ENCODE measurements at places on chromosomes 3 and 15.

- peak; percentile 34 for DNase-seq
Observed at GRCh38 chr3:81910244-81910852, 148.9 kb upstream of the GBE1 start.

GRCh38 chr15:39820050-39820602, 37.5 kb upstream of the FSIP1 start:
- no peak for DNase-seq

DNA sequence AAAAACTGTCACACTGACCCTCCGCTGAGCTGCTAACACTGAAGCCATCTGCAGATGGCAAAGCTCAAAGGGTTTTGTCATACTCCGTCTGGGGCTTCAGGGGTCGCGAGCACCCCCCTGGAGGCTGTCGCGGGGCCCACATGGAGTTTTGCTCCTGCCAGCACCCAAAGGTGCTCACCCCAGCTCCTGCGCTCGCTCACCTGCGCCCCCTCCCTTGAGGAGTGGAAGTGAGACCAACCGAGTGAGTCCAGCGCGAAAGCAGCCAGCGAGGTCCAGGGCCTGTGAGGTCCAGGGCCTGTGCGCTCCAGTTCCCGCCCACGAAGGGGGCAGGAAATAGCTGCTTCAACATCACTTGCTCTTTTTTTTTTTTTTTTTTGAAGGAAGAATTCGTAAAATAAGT, 208.5 kb downstream of the ROBO2 start:
- no peak for DNase-seq

DNA sequence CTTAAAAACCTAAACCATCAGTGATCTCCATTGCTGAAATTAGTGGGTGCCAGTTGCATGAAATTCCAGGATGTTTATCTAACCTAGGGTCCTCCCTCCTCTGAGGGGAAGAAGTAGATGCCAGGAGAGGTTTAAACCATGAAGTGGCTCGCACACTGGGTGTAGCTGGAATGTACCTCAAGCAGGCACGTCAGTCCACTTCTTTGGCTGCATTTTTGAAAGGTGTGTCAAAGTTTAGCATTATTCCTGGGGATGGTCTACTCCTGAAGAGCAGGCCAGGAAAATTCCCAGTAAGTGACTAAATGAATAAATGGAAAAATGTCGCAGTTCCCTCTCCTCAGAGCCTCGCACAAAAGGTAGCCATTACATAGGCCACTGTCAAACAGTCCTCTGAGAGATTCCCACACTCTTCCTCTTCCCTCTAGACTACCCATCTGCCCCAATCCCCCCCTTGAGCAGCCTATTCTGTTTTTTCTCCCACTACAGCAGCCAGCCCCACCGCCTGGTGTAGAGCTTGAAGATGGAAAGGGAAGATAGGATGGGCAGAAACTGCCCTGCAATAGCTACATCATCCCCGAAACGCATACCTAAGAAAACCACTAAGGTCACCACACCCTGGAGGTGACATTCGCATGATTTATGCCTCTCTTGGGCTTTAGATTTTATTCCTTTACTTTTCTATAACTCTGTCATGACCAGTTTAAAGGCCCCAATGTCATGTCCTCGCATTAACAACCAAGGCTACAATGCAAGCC, 655 bp upstream of the TMOD3 start:
- peak; percentile 83 for DNase-seq

- DNase-seq: no peak
Observed at GRCh38 chr15:35728219-35728940, 182.4 kb upstream of the DPH6 start.

- no peak for DNase-seq
Observed at GRCh38 chr3:149553781-149554451, 79.4 kb downstream of the TM4SF4 start.

DNA sequence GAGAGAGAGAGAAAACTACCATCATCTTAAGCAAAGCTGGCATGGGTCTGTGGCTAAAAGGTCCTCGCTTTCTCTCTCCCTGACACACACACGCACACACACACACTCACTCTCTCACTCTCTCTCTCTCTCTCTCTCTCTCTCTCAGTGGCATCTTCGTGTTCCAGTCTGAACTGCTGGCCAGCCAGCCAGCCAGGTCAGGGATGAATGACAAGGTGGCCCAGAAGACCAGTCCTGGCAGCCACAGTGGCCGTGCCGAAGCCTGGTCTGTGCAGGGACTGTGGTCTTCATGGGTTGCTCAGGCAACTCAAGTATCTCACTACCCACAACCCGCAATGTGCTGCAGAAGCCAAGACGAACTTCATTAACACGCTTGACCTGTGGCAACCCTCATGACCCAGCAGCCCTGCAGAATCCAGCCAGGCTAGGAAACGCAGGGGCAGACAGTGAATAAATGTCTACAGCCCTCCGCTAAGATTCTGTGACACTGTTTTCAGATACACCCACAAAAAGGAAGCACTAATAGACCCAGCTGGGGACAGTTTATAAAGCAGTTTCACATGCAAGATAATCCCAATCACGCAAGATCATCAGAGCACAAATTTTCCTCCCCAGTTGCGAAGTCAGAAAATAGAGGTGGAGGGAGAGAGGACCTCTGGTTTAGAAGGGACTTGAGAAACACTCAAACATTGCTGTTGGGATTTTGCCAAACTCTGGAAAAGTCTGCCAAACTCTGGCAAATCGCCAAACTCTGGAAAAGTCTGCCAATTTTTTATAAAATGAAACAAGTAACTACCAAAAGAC, 66.4 kb downstream of the XXYLT1 start:
- DNase-seq: peak; percentile 54

DNA sequence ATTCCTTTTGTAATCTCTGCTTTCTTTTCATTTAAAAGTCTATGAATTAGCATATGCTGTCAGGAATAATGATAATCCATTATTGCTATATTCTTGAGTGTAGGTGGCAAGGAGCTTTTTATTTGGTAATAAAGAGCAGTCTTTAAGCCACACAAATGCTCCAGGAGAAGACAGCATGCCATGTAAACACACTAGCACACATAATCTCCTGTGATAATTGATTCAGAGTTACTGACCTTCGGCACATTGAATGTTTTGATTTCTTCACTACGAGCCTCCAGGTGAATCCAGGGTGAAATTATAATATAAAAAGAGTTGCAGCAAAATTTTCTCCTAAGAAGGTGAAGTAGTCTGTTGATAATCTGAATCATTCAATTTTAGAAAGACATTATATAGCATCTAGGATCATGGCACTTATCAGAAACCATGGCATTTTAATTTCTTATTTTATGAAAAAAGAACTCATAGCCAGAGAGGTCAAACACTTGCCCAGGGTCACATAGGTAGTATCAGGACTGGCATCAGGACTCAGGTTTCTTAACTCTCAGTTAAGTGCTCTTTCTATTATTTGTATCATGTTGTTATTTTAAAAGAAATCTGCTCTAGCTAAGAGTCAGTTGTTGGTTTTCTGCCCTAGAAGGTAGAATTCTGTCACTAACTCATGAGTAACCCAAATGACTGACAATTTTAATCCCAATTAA, 21.3 kb upstream of the DHX36 start:
- no peak for DNase-seq

GRCh38 chr15:79003301-79003700, 58.5 kb upstream of the CTSH start:
- no peak for DNase-seq

- no peak for DNase-seq
Observed at GRCh38 chr3:44950275-44950734, 25.7 kb downstream of the ZDHHC3 start.

DNA sequence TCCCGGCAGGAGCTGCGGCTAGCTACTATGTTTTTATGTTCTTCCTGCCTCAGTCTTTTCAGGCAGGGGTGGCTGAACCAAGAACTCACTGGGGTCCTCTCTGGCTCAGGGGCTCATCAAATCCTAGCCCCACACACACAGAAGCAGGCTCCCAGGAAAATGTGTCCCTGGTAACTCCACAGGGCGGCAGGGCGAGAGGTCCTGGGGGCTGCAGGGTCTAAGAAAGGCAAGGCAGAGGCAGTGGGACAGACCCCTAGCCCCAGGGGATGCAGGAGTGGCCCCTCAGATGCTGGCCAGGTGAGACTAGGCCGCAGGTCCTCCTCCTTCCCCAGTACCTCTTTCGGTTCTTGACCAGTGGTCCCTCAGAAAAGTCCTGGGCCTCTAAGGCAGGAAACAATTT, 48.9 kb downstream of the PTH1R start:
- DNase-seq: no peak

DNA sequence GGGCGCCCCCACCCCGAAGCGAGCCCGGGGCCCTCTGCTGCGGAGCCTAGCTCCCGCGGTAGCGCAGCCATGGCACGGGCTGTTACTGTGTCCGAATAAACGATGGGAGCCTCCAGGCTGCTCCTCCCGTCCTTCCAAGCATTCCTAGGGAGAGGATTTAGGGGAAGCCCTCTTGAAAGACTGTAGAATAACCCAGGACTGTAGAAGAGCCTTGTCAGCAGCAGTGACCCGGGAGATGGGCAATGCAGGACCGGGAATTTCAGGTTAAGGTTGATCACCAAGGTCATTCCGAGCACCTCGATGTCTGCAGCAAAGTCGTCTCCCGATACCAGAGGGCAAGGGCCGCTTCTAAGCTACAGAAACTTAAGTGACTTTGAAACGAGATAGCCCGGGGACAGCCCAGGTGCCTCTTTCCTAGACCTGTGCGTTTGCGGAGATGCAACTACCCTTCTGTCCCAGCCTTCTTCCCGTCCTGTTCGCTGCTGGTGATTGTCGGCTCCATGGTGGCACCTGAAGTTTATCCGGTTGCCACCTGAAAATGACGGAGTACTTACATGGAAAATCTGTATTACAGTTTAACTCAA, 753 bp upstream of the MYO5A start:
- DNase-seq: no peak

DNA sequence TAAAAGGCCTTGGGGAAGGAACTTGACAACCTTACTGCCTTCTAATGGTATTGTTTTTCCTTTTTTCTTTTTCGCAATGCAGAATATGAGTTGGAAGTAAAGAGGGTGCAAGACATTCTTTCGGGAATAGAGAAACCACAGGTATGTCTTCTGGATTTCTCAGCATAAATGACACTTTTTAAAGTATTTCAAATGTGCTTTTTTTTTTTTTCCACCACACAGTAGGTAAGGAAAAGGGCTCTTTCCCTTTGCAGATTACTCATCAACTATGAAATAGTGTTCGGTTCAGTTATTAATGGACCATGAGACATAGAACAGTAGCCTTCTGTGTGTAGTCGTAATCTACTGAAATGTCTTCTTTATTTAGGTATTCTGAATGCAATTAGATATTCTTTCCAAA, 162.4 kb downstream of the GHSR start:
- DNase-seq: no peak

- DNase-seq: no peak
Observed at GRCh38 chr15:81914734-81915256, 131.0 kb downstream of the MEX3B start.

- peak; percentile 90 for DNase-seq
Observed at GRCh38 chr3:9399746-9400145, 2.3 kb downstream of the SETD5 start.

GRCh38 chr3:32839714-32840085, 21.9 kb downstream of the TRIM71 start:
- DNase-seq: no peak

- DNase-seq: no peak
Observed at GRCh38 chr3:110378481-110378880, 693.1 kb upstream of the NECTIN3 start.

GRCh38 chr3:152849996-152850578, 15.2 kb downstream of the P2RY1 start:
- DNase-seq: no peak

- no peak for DNase-seq
Observed at GRCh38 chr3:12198301-12198700, 39.6 kb upstream of the TIMP4 start.

DNA sequence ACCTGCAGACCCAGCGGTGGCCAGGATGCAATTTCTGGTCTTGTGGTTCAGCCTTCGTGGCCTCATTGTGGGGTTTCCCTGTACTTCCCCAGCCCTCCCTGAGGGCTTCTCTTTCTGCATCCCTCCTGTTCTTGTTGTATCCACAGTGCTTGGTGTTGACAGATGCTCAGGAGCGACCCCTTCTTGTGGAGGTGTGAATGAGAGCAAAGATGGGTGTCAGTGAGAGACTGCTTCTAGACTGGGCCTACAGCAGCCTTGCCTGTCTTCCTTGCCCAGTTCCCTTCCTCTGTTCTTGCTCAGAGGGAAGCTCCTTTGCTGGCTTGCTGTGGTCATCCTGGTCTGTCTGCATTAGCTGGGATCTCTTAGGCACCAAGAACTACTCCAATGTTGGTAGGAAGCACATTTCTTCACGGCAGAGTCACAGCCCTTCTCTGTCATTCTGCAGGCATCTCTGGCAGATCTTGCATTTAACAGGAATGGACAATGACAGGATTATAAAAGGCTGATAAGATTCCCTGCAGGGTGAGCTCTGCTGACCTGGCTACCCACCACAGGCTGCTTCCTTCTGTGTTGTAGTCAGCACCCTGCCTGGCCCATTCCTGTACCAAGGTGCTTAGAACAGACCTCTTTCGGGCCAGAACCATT, 317.8 kb upstream of the C2CD4B start:
- peak; percentile 42 for DNase-seq

GRCh38 chr3:126147147-126147931, 33.0 kb downstream of the ALDH1L1 start:
- DNase-seq: no peak

DNA sequence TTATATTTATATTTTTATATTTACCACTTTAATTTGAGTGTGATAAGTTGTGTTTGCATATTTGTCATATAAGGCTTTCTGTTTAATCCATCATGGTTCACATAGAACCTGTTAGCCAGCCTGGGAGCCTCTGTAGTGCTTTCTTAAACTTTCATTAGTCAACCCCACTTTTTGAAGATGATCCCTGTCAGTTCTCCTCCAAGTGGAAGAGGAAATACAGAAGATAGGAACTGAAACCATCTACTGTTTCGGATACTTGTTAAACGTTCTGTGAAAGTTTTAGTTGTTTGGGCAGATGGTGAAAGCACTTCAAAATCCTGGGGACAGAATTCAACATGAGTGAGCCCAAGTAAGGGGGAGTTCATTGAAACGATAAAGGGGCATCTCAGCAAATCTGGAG, 4.6 kb upstream of the SAMMSON start:
- no peak for DNase-seq

- DNase-seq: no peak
Observed at GRCh38 chr3:192879346-192880031, 38.2 kb downstream of the MB21D2 start.

DNA sequence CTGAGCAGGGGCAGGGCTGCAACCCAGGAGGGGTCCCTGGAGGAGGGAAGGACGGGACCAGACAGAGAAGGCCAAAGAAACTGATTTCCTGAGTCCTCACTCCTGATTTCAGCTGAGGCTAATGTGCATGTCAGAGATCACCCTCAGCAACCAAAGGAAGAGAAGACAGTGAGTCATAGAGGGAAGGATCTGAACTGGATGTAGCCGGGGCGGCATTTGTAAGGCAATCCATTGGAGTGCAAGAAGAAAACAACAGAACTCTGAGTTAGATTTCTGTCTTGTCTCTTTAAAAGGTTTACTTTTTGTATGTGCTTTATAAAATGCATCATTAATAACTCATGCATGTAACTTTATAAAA, 105.3 kb upstream of the AGBL1 start:
- no peak for DNase-seq

- no peak for DNase-seq
Observed at GRCh38 chr3:30631243-30631904, 25.0 kb downstream of the TGFBR2 start.

GRCh38 chr3:190192087-190192486, 71.4 kb upstream of the P3H2 start:
- no peak for DNase-seq

Data from K562 (cell line).